ENCODE measurements at places on chromosomes 4 and X. TPM values are rescaled to one million over a fixed set of nuclear protein-coding genes. Genes with fewer than 3 reads are reported as not detected.

Gene HERC5
- 12.0 TPM for total RNA-seq

Gene DIPK2B
- total RNA-seq: not detected

Gene ADH1B
- not detected for total RNA-seq

Gene MED28
- total RNA-seq: 83.8 TPM

Gene PRKG2
- total RNA-seq: 0.86 TPM

DNA sequence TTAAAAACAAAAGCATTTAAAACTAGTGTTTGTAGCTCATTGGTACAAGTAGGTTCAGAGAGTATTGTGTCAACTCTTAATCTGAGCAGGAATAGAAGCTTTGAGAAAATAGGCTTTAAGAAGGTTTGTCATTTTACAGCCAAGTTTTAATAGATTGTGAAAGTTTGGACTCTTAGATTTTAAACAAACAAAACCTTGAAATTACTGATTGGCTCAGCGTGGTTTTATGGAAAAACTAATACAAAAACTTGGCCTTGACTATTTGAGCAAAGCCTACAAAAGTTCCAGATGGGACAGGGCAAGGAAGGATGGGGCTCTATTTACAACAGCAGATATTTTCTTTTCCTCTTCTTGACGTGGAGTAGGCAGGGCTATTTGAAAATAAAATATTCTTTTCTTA, 16.5 kb downstream of the ZFX start:
- no peaks in the 10 kb centered on the region for H3K27me3 ChIP-seq
- peaks cover 34% of the 10 kb centered on the region for H3K4me1 ChIP-seq
- H3K4me3 ChIP-seq: no peak overlapping the region
- no peak for DNase-seq
- H3K36me3 ChIP-seq: no peaks in the 10 kb centered on the region
- H3K27ac ChIP-seq: peak overlapping the region; percentile 6

DNA sequence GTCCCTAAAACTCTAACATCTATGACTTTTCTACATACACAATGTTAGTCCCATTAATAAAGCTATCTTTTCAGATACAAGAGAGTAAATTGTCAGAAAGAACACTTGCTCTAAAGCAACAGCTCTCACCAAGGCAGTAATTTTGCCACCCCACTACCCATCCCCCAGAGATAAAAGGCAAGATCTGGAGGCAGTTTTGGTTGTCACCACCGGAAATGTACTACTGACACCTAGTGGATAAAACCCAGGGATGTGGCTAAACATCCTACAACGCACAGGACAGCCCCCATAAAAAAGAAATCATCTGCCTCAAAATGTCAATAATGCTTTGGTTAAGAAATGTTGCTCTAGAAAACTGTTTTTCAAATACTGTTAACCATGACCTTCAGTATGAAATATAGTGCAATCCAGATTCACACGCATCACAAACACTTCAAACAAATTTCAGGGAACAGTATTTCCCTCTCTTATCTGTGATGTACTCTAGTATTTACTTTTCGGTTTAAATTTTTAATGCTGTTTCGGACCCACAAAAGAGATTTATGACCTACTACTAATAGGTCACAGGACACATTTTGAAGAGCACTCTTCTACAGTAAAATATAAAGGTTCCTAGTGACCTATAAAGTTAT, 5.1 kb downstream of the FBXL5 start:
- DNase-seq: peak; percentile 78
- peaks cover 22% of the 10 kb centered on the region for H3K4me1 ChIP-seq
- no peaks in the 10 kb centered on the region for H3K36me3 ChIP-seq
- no peak overlapping the region for H3K4me3 ChIP-seq

DNA sequence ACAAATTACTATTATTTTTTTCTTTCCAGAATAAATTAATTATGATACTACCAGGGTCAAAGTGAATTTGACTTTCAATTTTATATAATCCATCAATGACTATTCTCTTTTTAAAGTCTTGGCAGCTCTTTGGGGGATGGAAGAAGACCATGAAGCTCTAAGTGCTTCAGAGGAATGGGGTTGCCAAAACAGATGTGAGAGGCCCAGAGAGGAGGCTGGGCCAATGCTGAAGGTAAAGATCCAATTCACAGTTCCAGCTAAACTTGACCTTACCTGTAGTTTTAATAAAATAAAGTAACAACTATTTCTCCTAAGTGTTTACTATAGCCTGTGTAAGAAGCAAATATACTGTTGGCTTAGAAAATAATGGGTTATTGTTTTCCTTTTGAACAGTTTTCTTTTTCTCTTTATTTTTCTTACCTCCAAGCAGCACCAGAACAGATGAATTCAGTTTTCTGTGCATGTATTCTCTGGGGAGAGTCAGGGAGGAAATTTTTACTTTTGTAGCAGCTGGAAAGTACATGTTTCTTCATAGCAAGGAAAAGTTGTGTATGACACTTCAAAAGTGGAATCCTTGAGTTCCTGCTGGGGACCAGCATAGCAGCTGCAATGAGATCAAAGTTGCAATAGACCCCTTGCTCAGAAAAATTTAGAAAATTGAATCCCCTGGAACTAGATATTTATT, 104.9 kb downstream of the CEP44 start:
- H3K27me3 ChIP-seq: no peaks in the 10 kb centered on the region
- H3K27ac ChIP-seq: no peak overlapping the region
- H3K4me1 ChIP-seq: no peaks in the 10 kb centered on the region

- H3K36me3 ChIP-seq: no peaks in the 10 kb centered on the region
- DNase-seq: no peak
- no peaks in the 10 kb centered on the region for H3K27me3 ChIP-seq
- H3K4me1 ChIP-seq: peaks cover 22% of the 10 kb centered on the region
- peak overlapping the region; percentile 61 for H3K4me3 ChIP-seq
These were observed 1.1 kb upstream of the SLC10A7 start for GRCh38 chr4:146522869-146523205.

GRCh38 chrX:135528756-135529155, 8.3 kb downstream of the INTS6L start:
- no peak for DNase-seq
- H3K4me3 ChIP-seq: no peak overlapping the region
- H3K4me1 ChIP-seq: peaks cover 7% of the 10 kb centered on the region
- no peaks in the 10 kb centered on the region for H3K27me3 ChIP-seq
- H3K27ac ChIP-seq: no peak overlapping the region

DNA sequence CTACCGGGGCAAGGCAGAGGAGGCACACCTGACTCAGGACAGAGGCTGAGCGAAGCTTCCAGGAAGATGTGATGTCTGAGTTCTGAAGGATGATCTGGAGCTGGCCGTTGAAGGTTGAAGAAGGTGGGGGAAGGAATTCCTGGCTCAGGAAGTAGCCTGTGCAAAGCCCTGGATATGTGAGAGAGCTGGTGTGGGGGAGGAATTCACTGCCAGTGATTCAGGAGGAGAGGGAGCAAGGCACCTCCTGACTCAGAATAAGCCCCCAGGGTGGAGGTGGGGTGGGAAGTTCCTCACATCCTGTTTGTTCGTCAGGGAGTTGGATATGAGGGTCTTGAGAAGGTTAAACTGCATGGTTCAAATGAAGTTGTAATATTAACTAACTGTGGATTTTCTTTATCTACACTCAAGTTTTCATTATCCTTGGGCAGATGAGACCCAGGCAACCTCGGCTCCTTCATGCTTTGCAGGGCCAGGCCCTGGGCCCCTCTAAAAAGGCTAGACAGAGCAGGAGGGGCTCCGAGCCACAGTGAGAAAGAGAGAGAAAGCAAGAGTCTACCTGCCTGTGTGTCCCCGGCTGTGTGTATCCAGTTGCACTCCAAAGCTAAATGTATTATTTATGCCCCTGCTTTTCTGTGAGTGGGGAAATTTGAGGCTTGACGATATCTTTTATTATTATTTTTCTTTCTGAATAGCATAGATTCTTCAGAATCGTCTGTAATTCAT, 7.1 kb downstream of the NHSL2 start:
- no peaks in the 10 kb centered on the region for H3K36me3 ChIP-seq
- H3K4me3 ChIP-seq: no peak overlapping the region
- no peaks in the 10 kb centered on the region for H3K4me1 ChIP-seq
- H3K27me3 ChIP-seq: no peaks in the 10 kb centered on the region
- no peak overlapping the region for H3K27ac ChIP-seq

DNA sequence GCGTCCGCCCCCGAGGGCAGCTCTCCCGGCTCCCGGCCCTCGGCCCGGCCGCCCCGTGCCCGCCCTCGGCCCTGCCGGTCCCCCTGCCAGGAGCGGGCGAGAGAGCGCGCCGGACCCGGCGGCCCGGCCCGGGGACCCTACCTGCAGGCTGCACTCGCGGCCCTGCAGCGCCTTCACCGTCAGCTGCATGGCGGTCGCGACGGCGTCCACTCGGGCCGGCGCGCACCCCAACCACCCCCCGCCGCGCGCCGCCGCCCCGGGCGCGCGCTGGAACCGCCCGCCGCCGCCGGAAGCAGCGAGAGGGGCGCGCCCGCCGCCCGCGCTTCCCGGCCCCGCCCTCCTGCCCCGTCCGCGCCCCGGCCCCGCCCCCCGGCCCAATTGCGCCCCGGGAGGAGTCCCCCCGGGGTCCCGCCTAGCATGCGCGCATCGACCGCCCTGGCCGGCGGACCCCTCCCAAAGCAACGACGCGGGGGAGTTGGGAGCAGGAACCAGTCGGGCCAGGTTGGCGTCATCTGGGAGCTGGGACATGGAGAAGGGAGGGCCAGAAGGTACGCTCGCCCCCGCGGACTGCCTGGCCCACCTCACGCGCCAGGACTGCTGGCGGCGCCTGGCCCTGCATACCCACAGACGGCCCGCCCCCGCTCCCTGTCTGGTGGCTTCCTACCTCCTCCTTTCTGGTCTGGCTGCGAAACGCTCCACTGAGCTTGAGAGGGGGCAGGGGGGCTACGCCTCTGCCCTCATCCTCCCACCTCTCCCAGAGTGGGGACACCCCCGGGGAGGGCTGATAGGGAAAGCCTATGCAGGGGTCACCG, at the start of gene UBL4A:
Gene UBL4A, minus strand, starts transcription at position 220 of the 812 bp plus-strand sequence. Its CDS starts 31 bp downstream, at position 189.
- peak within 1 kb of the TSS; percentile 72 for H3K27ac ChIP-seq
- DNase-seq: peak; percentile 77
- H3K4me3 ChIP-seq: peak within 1 kb of the TSS; percentile 63
- H3K4me1 ChIP-seq: peaks cover 42% of the 10 kb centered on the region

- DNase-seq: no peak
- H3K36me3 ChIP-seq: no peaks in the 10 kb centered on the region
- H3K4me1 ChIP-seq: no peaks in the 10 kb centered on the region
These were observed 15.8 kb upstream of the SRD5A3 start for GRCh38 chr4:55330241-55330640.

DNA sequence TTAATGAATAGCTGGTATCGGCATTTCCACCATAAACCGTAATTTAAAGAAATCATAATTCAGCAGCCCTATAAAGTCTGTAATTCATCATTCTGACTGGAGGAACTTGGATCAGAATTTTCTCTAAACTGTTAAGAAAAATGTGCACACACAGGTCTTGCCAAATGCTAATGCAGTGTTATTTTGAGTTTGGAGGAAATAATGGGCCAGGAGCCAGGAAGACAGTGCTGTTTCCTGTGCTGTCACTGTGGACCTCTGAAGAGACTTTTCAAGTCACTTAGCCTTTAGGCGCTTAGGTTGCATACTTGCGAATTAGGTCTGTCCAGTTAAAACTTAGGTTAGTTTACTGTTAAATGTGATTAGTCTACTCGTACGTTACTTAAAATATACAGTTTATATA, 137.5 kb upstream of the ANXA3 start:
- no peak overlapping the region for H3K27ac ChIP-seq
- DNase-seq: no peak
- H3K27me3 ChIP-seq: no peaks in the 10 kb centered on the region
- no peaks in the 10 kb centered on the region for H3K36me3 ChIP-seq
- H3K4me3 ChIP-seq: no peak overlapping the region

DNA sequence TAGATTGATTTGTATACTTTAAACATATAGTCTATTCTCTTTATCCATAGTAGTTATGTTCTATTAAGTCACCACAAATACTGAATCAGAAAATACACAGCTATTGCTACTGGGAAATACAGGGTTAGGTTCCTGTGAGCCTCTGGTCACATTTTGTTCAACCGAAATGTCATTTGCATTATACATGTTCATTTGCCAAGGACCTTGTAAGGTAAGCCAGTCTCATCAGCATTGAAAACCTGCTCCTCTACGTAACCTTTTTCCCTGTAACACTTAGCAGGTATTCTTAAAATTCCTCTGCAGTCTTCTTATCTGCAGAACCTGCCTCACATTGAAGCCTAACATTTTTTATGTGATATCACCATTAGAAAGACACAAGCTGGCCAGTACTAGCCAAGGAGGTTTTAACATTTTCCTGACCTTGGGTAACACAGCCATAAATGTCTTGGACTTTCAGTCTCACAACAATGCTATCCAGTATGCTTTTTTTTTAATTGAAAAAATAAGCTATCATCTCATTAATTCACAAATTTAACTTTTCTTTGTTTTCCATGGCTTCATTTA, 765.7 kb upstream of the IGFBP7 start:
- no peak overlapping the region for H3K4me3 ChIP-seq
- H3K27me3 ChIP-seq: no peaks in the 10 kb centered on the region
- no peaks in the 10 kb centered on the region for H3K4me1 ChIP-seq
- no peaks in the 10 kb centered on the region for H3K36me3 ChIP-seq

DNA sequence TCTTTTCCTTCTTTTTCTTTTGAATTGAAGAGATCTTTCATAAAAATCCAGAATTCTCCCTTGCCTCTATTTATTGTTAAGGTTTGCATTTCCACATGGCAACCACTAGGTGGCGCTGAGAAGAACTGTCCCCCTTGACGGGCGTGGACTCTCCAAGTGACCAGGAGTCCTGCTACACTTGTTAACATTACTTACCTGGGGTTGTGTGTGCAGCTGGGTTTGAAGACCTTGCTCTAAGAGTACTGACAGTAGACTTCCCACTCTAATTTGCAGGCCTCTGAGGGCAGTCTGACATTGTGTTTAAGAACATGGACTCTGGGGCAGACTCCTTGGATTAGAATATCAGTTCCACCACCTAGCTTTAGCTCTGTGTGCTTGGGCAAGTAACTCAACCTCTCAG, 52.8 kb downstream of the GPRIN3 start:
- no peak overlapping the region for H3K4me3 ChIP-seq
- DNase-seq: peak; percentile 52
- no peak overlapping the region for H3K27ac ChIP-seq
- H3K36me3 ChIP-seq: no peaks in the 10 kb centered on the region
- H3K4me1 ChIP-seq: no peaks in the 10 kb centered on the region
- H3K27me3 ChIP-seq: no peaks in the 10 kb centered on the region

DNA sequence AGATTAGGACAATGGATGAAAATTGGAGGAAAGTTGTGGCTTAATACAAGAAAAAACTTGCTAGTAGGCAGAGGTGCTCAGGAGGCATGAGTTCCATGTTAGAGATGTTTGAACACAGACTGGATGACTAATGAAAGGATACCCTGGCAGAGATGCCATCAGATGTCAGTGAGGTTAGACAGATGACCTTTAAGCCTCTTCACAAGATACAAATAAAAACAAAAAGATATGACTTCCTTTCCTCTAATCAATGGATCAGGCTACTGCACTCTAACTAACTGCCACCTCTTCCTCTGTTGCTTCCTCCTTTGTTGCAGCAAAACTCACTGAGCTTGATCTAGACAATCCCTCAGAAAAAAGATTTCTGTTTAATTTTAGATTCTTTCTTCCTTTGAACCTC, 14.7 kb downstream of the STAP1 start:
- H3K27ac ChIP-seq: peak overlapping the region; percentile 92
- no peaks in the 10 kb centered on the region for H3K27me3 ChIP-seq
- no peak for DNase-seq
- peaks cover 66% of the 10 kb centered on the region for H3K4me1 ChIP-seq
